ENCODE measurements at places on chromosomes 7 and 10.

- DNase-seq: no peak
Measured at GRCh38 chr7:69418869-69419670, 179.2 kb upstream of the AUTS2 start.

DNA sequence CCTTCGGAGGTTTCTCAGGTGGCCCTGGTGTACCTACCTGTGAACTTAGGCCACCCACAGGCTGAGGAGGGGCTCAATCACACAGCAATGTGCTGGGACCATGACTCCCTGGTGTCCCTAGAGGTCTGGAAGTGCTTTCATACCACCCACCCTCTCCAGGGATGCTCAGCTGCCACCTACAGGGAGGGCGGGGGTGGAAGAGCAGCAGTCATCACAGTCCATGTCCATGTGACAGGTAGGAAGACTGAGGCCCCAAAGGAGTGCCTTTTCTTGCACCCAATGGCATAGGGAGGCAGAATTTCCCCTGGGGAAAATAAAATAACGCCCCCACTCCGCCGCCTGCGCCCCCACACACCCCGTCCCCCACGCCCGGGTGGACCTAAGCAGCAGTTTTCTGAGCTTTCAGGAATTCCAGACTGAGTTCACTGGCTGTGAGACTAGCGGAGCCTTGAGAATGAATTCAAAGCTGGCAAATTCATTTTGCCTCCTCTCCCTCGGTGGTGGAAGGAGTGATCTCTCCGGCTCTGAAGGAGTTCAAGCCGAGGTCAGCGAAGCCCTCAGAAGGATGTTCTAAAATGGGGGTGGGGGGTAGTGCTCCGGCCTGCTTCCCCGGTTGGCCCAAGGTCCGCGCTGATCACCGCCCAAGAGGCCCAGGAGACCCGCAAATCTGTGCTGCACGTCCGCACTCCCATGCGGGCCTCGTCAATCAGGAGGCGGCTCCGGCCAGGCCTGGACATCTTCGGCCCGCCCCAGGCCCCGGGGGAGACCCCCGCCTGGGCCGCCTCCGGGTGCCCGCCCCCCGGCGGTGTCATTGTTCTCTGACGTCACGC, 2.1 kb upstream of the ZMIZ1 start:
- peak; percentile 83 for DNase-seq

- DNase-seq: no peak
Measured at GRCh38 chr7:10460474-10460873, 513.2 kb upstream of the PHF14 start.

DNA sequence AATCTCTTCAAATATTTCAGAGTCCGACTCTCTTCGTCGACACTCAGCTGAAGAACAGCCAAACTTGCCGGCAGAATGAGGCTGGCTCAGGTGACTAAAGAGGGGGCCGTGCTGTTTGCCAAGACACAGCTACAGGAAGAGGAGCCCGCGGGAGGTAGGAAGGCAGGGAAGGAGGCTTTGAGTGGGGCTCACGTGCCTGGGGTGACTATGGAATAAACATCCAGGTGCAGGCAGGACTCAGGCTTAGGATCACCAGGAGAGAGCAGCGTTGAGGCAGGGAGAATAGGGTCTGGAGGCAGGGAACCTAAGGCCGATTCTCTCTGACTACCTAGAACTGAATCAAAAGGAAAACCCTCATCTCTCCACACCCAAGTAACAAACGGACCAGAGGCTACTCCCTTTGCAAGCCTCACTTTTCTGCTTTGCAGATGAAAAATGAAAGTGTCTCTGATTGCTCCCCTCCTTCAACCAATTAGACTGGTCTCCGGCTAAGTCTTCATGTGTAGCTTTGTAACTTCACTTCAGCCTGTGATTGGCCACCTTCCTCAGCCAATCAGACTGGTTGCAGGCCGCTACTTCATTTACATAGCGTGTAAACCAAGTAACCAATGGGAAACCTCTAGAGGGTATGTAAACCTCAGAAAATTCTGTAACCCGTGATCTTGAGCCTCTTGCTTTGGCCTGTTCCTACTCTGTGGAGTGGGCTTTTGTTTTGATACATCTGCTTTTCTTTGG, 19.7 kb upstream of the BNIP3 start:
- DNase-seq: no peak

- no peak for DNase-seq
Measured at GRCh38 chr10:89419548-89419947, 5.2 kb downstream of the IFIT5 start.

- no peak for DNase-seq
Measured at GRCh38 chr7:127221731-127222130, 31.0 kb downstream of the GRM8 start.

DNA sequence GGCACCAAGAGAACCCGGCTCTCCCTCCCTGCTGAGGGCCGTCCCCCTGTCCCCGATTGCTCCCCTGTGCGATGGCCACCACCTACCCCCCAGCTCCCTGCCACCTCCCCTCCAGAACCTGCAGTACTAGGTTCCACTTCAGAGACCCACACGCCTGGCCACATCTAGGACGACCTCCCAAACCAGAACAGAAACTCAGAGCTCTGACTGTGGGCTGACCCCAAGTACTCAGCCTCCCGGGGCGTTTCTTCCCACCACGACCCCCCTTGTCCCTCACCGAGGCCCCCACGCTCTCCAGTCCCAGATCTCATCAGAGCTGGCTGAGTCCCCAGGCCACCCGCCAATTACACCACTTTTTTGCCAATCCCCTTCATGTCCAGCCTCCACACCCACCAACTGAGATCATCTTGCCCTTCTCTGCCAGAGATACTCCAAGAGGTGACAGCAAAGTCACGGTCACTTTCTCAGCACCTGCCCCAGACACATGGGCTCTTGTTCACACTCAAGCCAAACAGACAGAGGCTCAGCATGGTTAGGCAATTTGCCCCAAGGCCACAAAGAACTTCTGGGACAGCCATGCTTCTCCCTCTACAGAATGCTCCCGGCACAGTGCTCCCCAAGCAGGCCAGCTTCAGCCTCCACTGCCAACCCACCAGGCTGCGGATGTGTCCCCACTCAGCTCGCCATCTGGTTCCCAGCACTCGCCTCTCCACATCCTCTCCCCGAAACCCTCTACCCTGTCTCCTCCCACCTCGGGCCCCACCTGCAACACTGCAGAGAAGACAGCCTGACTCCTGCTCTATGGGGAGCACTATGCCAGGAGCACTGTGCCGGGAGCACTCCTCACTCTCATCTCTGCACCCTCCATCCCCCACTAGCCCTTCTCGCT, 4.7 kb downstream of the TMEM120A start:
- DNase-seq: no peak

DNA sequence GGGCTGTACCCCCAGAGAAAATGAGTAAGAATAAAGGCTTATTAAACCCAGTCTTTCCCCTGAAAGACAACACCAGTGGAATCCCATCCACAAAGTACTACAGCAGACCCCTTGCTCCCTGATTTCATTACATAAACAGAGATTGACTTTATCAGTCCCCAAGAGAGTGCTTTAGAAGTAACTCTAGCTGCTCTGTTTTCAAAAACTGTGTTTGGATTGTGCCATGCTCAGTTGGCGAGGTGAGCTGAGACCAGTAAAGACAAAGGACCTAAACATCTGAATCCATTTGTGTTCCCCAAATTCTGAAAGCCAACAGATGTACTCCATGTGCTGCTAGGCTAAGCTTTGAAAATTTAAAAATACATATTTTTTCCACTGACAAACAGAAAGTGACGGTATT, 127.0 kb downstream of the ATE1 start:
- DNase-seq: peak; percentile 84

- no peak for DNase-seq
Measured at GRCh38 chr10:32217216-32217615, 129.7 kb downstream of the EPC1 start.

GRCh38 chr7:31785101-31785500, 98.1 kb downstream of the PPP1R17 start:
- DNase-seq: no peak

DNA sequence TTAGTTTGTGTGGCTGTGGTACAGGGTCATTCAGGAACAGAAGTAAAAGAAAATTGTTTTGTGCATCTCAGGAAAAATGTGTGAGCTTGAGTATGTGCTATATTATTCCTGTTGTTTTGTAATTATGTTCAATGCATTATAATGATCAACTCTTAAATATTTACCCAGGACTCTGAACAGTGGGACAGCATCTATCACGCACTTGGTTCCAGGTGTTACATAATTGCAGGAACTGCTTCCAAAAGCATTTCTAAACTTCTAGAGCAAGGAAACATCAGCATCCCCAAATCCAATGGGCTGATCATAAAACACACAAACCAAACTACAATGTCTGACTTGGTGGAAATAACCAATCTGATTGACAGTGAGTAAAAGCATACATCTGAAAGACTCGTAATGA, 26.6 kb downstream of the ENO4 start:
- no peak for DNase-seq

DNA sequence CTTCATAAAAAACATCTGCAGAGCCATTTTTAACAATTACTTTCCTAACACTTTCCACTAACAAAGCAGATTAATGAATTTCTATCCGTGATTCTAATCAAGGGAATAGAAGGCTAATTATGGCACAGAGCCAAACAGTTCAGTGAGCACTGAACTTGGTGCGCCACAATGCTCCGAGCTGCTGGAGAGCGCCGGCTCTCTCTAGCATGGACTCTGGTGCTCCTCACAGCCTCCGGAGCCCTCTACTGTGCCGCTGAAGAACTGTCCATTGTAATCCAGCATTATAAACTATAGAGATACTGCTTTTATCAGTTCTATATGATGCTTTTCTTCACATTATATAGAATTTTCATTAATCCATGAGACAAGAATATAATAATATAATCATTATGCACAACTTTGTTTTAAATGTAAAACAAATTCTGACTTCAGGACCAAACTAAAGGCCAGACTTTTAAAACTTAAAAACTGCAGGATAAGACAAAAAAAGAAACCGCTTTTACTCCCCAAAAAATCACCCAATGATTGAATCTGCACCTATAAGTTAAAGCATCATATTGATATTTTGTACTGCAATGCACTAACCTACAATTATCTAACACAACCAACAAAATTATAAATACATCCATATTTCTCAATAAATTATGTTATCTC, 123.6 kb downstream of the RNF32 start:
- peak; percentile 48 for DNase-seq

GRCh38 chr10:124993345-124993708, 51.4 kb downstream of the ZRANB1 start:
- DNase-seq: no peak

GRCh38 chr10:106740-107139, 28.5 kb upstream of the ZMYND11 start:
- no peak for DNase-seq

DNA sequence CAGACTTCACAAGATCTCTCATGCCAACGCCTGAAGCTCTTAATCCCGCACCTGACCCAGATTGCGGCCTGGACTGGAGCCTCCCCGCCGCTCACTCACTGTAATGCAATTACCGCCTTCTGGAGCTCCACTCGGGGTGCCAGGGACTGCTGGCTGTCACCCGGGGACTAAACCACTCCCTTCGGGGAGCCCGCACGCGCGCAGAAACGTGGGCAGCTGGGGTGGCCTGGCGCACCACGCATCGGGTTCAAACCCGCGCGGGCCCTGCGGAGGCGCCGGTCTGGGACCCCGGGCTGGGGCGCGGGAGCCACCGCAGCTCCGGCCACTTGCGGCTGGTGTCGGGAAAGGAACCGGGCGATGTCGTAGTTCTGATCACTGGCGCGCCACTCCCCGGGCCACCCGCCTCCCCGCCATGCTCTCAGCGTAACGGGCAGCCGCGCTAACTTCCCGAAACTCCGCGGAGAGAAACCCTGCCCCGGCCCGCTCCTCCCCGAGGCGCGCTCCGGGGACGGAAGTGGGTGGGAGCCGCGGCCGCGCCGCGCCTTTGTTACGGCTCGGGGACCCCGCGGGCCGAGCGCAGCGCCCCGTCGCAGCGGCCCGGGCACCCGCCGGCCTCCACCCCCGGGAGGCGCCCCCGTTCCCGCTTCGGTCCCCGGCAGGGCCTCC, 100.3 kb upstream of the SVIL start:
- peak; percentile 36 for DNase-seq

DNA sequence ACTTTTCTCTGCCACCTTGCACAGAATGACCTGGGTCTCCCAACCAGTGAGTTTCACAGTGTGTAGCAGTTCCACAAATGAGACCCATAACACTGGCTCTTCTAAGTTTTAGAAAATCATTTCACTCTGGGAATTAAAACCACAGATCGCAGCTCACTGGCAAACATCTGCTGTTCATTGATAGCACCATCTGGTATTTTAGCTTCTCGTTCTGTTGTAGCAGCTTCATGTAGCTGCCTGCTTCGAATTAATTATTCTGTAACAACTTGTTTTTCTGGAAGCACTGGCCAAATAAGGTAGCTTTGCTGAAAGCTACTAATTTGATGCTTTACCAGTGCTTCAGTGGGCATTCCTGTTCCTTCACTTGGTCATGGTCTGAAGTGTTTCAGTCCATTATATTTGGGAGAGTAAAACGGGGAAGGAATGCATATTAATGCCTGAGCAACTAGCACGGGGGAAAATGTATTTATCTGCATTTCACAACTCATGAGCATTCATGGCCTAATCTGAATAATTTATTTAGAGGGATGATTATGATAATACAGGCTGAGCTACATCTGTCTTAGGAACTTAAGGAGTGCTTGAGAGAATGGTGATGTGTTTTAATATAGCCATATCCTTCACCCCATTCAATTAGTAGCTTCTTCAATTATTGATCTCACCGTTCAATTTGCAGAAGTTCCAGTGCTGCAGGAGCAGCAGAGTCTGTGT, 447.4 kb downstream of the XPNPEP1 start:
- no peak for DNase-seq

Data from SK-N-DZ (cell line).